Vein endothelial cell (primary cell): ENCODE measurements at places on chromosomes 13 and 19. TPM values are rescaled to one million over a fixed set of nuclear protein-coding genes. Genes with fewer than 3 reads are reported as not detected.

RFPL4AL1 gene
- total RNA-seq, result 0.33 TPM in 1 of 2 replicates, not detected in the other

C19orf67 gene
- not detected in 2 replicates for total RNA-seq

SERPINE3 gene
- total RNA-seq, result under 0.01 TPM in 1 of 2 replicates, not detected in the other

ZNF610 gene
- 2.9 and 3.3 TPM in 2 replicates for total RNA-seq

HCST gene
- total RNA-seq, result not detected in 2 replicates

TRMT1 gene
- total RNA-seq, result 35.1 and 43.1 TPM in 2 replicates

EMC10 gene
- 64.8 and 72.5 TPM in 2 replicates for total RNA-seq

ODAD3 gene
- 0.19 TPM in 1 of 2 replicates, not detected in the other for total RNA-seq

CYP2A6 gene
- not detected in 2 replicates for total RNA-seq

BEST2 gene
- total RNA-seq, result not detected in 2 replicates
